Left renal cortex interstitium (tissue), 4 donors: ENCODE measurements at places on chromosomes 4 and X. TPM values are rescaled to one million over a fixed set of nuclear protein-coding genes. Genes with fewer than 3 reads are reported as not detected.

Gene TACR3
- polyA plus RNA-seq: 3.0 TPM

Gene MID2
- 11.5 TPM for polyA plus RNA-seq

Gene MAGEA10
- not detected for polyA plus RNA-seq

Gene GPR50
- 0.10 TPM for polyA plus RNA-seq

Gene COL4A6
- 18.9 TPM for polyA plus RNA-seq

Gene RAB39B
- polyA plus RNA-seq: 3.3 TPM

Gene PPID
- polyA plus RNA-seq: 68.8 TPM
